ENCODE measurements at places on chromosomes 7 and 10.

GRCh38 chr10:7192831-7193361 lies 217.9 kb downstream of the SFMBT2 start:
- no peak for DNase-seq

- peak; percentile 62 for DNase-seq
Measured at GRCh38 chr7:148983200-148984146, 44.8 kb downstream of the PDIA4 start.

DNA sequence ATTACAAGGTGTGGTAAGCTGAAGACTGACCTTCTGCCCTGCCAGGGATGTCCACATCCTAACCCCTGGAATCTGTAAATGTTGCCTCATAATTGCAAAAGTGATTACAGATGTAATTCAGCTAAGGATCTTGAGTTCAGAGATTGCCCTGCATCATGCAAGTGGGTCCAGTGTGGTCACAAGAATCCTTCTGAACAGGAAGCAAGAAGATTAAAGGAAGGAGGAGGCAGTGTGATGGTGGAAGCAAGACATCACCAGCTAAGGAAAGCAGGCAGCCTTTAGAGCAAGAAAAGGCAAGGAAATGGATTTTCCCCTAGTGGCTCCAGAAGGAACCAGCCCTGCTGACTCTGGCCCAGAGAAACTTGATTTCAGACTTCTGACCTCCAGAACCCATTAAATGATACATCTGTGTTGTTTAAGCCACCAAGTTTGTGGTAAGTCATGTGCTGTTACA lies 78.1 kb downstream of the USP6NL start:
- no peak for DNase-seq

- DNase-seq, result no peak
Measured at GRCh38 chr7:131501422-131501821, 55.0 kb downstream of the PODXL start.

GRCh38 chr10:116097239-116097784 lies 175.7 kb downstream of the GFRA1 start:
- no peak for DNase-seq

GRCh38 chr10:33386926-33387325 lies 52.5 kb upstream of the NRP1 start:
- DNase-seq, result no peak

DNA sequence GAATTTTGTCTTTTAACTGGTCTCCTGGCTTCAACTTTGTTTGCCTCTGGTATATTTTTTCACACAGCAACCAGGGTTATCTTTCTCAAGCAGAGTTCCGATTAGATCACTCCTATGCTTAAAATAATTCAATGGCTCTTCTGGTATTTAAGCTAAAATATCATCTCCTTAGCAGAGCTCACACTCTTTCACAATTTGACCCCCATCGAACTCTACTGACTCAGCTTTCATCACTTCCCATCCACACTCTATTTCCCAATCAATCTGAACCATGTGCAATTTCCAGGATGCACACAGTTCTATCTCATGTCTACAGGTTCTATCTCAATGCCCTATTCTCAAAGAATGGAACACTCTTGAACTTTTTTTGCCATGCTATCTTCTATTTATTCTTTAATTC lies 809.5 kb downstream of the GRID1 start:
- DNase-seq, result peak; percentile 21

DNA sequence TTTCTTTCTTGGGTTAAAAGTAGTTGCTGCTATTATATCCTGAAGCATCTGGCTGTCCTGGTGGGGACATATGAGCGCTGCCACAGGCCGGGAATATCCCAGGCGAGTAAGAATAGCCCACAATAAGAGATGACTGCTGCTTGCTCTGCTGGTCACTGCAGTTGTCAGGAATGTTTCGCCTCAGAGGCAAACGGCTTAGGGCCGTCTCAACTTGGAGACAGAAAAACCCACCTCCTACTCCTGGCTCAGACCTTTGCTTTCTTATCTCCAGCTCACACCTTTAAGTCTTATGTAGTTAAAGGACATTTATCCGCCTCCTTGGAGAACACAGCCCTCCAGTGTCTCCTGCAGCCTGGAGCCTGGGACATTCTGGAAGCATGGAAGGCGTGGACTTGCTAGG lies at the start of gene GJD4:
TSS of gene GJD4 (plus strand) at position 151 of the 400 bp plus-strand sequence. CDS start at position 378, 227 bp downstream.
- DNase-seq, result no peak

- no peak for DNase-seq
Measured at GRCh38 chr7:132234711-132235110, 341.6 kb downstream of the PLXNA4 start.

DNA sequence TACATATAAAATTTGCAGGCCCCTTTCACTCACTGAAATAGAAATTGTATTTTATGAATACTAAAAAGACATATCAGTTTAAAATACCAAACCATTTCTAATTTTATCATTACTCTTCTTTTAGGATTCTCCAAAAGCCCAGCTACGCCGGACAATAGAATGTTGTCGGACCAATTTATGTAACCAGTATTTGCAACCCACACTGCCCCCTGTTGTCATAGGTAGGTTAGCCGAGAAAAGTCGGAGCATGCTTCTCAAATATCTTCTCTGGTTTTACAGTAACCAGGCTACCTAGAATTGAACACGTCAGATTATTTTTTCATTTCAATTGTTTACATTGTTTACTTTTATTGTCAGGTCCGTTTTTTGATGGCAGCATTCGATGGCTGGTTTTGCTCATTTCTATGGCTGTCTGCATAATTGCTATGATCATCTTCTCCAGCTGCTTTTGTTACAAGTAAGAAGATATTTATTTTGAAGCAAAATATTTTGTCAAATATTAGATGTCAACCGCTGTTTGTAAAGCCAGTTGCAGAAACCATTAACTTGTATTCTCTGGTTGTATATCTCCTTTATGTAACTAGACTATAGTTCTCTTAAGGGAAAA lies 57.6 kb downstream of the MMRN2 start:
- DNase-seq, result peak; percentile 53

DNA sequence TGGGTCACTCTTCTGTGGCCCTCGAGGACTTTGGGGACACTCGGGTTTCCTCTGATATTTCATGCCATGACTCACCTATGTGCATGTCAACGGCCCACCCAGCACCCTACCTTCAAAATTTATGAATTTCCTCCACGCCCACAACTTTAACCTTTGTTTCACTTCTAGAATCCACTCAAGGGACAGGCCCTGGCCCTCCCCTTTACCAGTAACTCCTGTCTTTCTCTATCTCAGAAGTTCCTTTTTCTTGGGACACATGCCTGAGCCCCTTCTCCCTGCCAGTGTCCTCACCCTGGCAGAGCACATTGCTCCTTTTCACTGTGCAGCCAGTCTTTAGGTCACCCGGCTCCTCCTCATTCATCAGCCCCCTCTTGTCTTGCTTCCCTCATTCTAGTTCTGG lies 282.5 kb upstream of the KLF6 start:
- no peak for DNase-seq

DNA sequence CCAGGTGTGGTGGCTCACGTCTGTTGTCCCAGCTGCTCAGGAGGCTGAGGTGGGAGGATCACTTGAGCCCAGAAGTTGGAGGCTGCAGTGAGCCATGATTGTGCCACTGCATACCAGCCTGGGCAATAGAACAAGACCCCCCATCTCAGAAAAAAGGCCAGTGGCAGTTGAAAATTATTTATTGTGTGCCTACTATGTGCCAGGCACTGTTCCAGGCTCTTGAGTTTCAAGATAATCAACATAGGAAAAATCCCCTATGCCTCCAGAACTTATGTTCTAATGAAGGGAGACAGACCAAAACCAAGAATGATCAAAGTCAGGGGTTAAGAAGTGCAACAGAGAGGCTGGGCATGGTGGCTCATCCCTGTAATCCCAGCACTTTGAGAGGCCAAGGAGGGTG lies 42.4 kb upstream of the LMTK2 start:
- no peak for DNase-seq

DNA sequence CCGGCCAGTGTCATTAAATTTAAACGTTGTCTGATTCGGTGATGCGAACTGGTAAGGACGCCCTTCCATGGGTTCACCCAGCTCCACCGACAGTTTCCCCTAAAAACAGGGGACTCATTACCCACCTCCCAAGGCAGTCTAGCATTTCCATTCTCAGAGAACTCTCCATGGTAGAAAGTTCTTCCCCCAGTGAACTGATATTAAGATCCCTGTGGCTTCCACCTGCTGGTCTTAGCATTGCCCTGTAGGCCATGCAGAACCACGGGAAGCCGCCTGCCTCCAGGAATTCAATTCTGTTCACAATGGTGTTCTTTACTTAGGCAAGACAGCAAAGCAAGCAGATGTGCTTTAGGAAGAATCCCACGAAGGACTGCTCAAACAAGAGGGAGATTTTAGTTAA lies 128.9 kb upstream of the NANOS1 start:
- DNase-seq, result no peak

GRCh38 chr10:133325440-133326222 lies 11.1 kb downstream of the CALY start:
- DNase-seq, result no peak

GRCh38 chr7:29189743-29190201 lies 4.8 kb upstream of the CHN2 start:
- DNase-seq, result peak; percentile 43

DNA sequence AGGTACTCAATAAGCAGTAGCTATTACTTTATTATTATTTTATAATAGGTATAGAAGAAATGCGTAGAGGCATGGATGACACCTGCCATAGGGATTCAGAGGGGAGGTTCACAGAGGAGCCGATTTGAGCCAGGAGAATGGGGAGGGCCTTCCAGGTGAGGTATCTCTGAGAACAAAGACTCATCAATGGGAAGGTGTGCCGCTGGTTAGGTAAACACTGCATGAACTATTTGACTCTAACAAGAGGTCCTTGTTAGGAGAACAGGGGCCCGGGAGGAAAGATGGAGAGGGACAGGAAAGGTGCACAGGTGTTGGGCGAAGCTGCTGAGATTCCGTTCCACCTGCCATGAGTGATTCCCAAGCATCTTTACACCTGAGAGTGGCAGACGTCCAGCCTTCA lies 41.8 kb upstream of the TMEM273 start:
- no peak for DNase-seq

- peak; percentile 56 for DNase-seq
Measured at GRCh38 chr10:93080350-93081046, 6.8 kb downstream of the CYP26A1 start.

DNA sequence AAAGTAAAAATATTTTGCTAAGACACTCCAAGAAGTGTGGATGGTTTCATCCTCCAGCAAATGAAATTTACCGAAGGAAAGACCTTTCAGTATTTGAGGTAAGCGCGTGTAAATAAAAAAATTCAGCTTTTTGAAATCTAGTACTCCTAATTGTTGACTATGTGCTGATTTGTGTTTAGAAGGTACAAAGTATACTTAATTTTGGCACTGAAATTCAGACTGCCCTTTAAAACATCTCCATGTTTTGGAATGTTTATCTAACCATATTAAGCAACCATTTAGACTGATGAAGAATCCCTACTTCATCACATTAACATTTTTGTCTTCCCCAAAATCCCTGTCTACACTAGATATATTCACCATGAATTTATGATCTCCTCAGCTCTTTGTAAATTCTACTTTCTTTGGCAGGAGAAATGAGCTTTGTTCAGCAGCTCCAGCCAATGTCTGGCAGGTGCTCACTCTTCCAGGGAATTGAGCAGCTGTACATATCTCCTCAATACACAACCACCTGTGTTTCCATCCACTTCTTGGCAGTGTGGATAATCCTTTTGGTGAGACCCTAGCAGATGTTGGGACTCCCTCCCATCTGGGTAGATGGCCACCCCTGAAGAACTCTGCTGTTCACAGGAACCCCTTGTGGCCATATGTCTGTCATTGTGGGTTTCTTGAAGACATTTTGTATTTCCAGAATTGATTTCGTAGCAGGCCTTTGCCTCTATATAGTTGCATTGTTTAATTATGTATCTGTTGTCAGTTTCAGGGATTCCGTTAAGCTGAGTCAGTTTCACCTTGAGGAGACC lies 129.4 kb upstream of the SAMD8 start:
- DNase-seq, result no peak

DNA sequence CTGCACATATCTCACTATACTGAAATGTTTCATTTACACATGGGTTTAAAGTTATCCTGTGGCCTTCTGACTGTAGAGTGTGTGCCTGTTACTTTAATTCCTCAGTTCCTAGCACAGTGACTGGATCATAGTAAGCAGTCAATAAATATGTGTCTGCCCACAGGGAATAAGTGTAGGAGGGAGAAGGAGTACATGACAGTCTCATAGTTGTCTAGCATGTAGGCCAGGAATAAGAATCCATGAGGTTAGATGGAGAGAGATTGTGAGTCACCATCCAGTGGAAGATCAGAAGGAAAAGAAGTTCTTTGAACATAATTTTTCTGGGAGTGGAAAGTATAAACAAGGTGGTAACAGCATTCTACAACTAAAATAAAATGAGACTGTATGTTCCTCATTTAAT lies 36.6 kb upstream of the SEMA3A start:
- peak; percentile 9 for DNase-seq

DNA sequence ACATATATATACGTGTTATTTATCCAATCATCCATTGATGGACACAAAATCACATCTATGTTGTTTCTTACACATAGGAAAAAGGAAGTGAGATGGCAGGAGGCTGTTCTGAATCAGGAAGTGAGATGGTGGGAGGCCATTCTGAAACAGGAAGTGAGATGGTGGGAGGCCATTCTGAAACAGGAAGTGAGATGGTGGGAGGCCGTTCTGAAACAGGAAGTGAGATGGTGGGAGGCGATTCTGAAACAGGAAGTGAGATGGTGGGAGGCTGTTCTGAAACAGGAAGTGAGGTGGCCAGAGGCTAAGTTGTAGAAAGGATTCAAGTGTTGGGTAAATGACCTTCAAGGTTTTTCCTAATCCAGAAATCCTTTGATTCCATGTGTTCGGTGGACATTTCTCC lies 921.5 kb downstream of the TYW1 start:
- DNase-seq, result no peak

Data from NCI-H460 (cell line).